NCI-H1417 (cell line): ENCODE measurements at places on chromosomes 7 and 10.

GRCh38 chr7:34330308-34330707, 327.7 kb upstream of the NPSR1 start:
- no peak for DNase-seq

DNA sequence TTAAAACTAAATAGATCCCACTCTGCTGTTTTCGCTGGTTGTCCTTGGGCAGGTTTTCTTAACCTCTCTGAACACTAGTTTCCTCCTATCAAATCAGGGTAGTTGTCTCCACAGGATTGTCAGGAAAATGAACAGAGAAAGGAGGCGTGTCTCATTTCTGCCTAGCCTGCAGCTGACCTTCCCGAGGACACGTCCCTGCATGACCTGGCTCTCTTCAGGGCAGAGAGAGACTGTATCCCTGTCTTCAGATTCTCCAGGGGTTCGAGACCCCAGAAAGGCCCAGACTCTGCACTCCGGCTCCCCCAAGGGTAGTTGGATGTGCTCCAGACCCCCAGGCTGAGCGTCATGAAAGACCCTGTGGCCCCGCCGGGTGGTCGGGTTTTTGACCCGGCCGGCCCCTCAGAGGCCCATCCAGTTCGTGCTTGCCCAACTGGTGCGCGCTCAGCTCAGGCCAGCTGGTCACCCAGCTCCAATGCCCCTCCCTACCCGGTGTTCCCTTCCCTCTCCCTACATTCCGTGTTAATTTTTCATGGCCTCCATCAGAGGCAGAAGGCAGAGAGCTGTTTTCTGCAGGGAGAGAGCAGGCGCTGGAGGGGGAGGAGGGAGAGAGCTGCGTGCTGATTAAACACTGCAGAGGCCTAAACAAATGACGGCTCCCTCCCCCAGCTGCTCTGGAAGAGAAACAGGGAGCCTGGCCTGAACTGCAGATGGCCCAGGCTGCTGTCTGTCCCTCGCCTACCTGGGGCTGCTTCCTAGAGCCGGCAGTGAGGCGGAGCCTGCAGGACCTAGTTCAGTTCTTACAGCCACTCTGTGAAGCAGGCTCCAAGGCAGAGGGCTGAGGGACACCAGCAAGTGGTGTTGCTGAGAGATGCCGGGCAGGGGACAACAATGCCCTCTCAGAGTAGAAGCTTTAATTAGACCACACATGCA, 86.2 kb upstream of the PPIF start:
- no peak for DNase-seq

GRCh38 chr10:69837261-69837660, 35.6 kb downstream of the COL13A1 start:
- no peak for DNase-seq

GRCh38 chr7:83065714-83066113, 97.0 kb downstream of the PCLO start:
- no peak for DNase-seq

DNA sequence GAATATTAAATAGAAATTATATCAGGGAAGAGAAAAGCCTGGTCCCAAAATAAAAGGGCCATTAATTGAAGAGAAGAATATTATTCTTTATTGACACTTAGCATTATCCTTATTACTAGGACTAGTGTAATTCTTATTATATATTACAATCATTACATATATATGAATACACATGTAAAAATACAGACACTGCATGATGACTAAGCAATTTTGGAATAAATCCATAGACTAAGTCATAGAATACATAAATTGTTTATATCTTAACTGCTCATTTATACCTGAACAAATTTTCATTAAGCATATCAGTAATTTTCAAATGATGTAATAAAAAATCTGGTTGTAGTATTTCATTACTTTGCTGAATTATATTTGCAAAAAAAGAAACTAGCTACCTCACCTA, 29.7 kb upstream of the SLC13A1 start:
- no peak for DNase-seq

DNA sequence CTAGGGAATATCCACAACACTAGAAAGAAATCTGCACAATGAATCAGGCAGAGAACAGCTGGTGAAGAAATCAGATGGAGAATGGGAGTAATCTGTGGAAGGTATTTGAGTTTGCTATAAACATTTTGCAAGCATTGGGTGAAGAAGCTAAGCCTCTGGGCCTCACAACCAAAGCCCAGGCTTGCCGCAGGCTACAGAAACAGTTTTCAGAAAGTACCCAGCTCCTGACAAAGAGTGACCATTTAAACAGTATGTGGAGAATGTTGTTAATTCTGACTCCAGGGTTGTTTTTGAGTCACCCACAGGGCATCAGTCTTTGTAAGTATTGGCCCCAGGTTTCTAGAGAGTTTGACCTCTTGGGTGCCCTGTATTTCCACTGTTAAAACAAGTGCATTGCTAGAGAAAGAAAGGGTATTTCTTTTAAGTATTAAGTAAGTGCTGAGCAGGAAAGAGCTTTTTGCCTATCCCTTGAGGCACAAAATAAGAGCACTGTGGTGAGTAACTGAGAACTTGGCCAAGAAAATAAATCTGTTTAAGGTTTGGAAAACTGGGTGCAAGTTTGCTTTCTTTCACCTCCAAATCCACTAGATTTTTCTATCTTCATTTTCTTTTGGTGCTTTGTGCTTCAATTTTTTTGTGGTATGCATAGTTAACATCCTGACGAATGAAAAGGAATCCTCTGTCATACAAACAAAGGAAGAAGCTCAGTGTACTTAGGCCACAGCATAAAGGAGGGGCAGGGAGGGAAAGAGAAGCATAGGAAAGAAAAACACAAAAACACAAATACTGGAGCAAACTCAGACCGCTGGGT, 691.8 kb downstream of the SUGCT start:
- DNase-seq, result no peak

GRCh38 chr10:90591629-90592028, 266.2 kb downstream of the HTR7 start:
- DNase-seq, result no peak

GRCh38 chr10:988667-989545, 672 bp downstream of the GTPBP4 start:
- DNase-seq, result no peak

DNA sequence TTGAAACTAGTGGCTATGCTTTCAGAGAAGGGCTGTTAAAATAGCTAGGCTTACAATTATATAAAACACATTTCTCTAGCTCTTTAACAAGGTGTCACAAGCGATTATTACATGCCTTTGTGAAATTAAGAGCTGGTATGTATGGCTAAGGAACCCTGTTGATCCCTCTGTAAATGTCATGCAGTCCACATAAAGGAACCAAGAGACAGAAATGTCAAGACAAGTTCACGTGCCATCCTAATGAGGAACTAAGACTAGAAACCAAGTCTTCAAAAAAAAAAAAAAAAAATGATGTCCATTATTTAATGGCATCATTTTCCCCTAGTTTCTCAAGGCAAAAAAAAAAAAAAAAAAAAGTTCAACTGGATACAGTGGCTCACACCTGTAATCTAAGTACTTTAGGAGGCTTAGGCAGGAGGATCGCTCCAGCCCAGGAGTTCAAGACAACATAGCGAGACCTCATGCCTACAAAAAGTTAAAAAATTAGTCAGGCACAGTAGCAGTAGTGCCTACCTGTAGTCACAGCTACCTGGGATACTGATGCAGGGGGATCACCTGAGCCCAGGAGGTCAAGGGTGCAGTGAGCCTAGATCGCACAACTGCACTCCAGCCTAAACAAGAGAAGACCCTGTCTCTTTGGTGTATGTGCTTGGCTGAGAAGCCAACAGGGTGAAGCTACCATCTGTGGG, 63.4 kb downstream of the SRPK2 start:
- DNase-seq, result no peak

- DNase-seq, result no peak
These were observed 94.9 kb upstream of the KCNIP2 start for GRCh38 chr10:101938305-101939007.

- no peak for DNase-seq
These were observed 60.8 kb upstream of the PPIF start for GRCh38 chr10:79286318-79286951.

GRCh38 chr10:120507651-120508050, 50.6 kb downstream of the PLPP4 start:
- DNase-seq, result no peak

DNA sequence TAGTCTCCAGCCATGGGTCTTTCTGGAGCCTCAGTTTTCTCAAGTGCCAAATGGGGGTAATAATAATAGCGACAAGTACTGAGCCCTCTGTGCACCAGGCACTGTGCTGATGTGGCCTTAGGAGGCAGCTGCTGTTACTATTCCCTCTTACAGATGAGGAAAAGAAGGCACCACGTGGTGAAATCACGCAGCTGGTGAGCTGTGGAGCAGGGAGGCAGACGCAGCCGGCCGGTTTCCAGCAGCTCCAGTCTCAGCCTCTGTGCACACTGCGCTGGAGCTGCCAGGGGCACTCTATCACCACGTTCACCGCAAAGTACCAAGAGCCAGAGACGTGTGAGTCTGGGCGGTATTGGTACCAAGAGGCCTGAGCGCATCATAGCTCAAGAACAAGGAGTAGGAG, 9.6 kb downstream of the PYROXD2 start:
- no peak for DNase-seq

- no peak for DNase-seq
These were observed 173.1 kb upstream of the MALRD1 start for GRCh38 chr10:18875477-18875876.

GRCh38 chr10:117226813-117227451, 14.0 kb upstream of the SLC18A2 start:
- DNase-seq, result no peak

- no peak for DNase-seq
These were observed 81.8 kb downstream of the SGMS1 start for GRCh38 chr10:50541921-50542320.

GRCh38 chr7:135428879-135429278, 81.0 kb downstream of the CNOT4 start:
- no peak for DNase-seq

- no peak for DNase-seq
These were observed 187.2 kb downstream of the VTI1A start for GRCh38 chr10:112634096-112634830.

GRCh38 chr7:12610899-12611298, 40.4 kb downstream of the SCIN start:
- no peak for DNase-seq
